NCI-H1092 (cell line): ENCODE measurements at places on chromosomes 13 and 19.
A peak's percentile ranks its signal among the peaks of the same experiment; 100 is the strongest.

- no peak for DNase-seq
These were observed at the start of gene RSPH6A for GRCh38 chr19:45814851-45815480. Gene RSPH6A, minus strand, starts transcription at chr19:45815308. Its CDS starts 132 bp downstream, at chr19:45815176.

- DNase-seq = no peak
These were observed 502.7 kb upstream of the HTR2A start for GRCh38 chr13:47399599-47399998.

- DNase-seq = no peak
These were observed 82.6 kb downstream of the TBC1D4 start for GRCh38 chr13:75399168-75399878.

DNA sequence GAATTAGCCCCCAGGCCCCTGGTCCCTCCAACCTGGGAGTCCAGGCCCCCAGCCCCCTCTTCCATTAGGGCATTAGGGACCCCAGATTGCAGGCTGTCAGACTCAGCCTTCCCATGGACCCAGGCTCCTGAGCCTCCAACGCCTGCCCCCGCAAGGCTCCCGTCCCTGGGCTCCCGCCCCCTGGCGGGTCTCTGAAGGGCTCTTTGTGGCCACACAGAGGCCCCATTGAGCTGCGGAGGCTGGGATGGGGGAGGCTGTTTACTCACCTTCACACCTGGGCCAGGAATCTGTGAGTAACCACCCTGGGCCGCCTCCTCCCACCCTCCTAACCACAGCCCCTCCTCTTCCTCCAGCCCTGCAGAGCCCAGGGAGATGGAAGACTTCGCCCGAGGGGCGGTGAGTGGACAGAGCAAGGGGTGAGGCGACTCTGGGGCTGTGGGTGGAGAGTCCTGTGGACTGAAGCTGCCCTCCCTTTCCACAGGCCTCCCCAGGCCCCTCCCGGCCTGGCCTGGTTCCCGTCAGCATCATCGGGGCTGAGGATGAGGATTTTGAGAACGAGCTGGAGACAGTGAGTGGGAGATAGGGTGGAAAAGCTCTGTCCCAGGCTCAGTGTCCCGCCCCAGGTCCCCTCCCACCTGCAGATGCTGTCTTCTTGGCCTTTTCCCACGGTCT is 4.9 kb downstream of the ARHGEF1 start:
- DNase-seq = no peak

DNA sequence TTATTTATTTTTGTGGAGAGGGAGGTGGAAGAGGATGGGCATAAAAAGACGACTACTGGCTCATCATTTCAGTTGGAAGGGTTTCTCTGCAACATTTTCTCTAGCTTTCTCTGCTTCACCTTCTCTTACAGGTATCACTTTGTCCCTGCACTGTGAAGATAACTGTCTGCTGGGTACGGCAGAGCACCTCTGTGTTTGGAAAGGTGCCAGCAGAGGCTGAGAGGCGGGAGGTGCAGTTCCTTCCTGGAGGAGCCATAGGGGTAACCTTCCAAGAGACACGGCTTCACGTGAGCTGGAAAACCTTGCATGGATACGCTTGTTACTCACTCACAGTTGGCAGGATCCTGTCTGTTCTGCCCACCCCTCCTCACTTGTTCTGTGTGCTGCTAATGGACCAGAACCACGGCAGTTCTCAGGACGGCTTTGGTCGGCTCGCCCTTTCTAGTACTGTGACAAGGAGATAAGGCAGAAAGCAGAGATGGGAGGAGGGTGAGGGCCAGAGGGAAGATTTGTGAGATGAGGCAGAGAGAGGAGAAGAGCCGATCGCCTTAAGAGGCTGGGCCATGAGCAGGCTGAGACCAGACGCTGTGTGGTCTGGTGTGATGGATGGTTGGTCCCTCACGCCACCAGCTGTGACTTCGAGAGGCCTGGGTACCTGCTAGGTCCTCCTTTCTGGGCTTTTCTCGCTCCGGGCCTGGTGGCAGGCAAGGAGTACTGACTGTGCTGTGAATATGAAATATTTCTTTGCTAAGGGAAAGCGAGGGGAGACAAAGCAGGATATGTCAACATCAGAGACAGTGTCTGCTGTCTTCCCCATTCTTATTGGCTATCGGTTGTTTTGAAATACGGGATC is 66.8 kb downstream of the MRPL57 start:
- peak; percentile 67 for DNase-seq

DNA sequence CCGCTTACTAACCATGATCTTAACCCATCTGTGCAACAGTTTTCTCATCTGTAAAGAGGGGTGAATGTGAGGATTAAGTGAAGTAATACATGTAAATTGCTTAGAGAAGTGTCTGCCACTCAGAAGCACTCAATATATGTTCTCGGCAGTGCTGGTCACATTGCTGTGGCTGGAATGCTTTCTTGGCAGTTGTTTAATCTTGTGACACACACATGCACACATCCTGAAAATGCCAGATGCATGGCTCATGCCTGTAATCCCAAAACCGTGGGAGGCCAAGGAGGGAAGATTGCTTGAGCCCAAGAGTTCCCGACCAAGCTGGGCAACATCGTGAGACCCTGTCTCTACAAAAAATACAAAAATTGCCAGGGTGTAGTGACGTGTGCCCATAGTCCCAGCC is 4.9 kb upstream of the DMKN start:
- DNase-seq = no peak

DNA sequence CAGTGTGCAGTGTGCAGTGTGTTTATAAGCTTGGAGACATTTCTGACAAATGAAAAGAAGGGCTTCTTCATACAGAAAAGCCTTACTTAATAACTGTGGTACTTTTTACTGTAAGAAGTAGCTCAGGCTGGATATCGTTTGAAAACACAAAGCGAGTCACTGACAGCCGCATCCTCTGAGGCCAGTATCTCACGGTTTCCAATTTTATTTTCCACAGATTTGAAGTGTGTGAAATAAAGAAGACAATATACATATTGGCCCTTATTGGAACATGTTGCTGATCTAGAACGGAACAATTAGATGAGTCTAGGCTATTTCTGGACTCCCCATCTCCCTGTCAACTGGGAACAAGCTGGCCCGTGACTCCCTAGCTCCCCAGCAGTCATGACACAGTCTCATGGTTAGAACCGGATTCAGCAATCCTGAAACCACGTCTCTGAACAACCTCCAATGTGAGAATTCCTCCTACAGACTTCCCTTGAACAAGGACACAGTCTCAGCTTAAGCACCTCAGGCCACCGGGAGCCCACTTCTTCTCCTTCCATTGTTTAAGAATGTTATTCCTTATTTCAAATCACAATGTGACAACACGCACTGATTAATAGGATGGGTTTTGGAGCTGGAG is 484.5 kb downstream of the COG6 start:
- no peak for DNase-seq

- DNase-seq = no peak
These were observed 373.7 kb downstream of the DNAJC15 start for GRCh38 chr13:43397111-43397510.

- no peak for DNase-seq
These were observed 11.7 kb downstream of the ZNF773 start for GRCh38 chr19:57511484-57511883.

DNA sequence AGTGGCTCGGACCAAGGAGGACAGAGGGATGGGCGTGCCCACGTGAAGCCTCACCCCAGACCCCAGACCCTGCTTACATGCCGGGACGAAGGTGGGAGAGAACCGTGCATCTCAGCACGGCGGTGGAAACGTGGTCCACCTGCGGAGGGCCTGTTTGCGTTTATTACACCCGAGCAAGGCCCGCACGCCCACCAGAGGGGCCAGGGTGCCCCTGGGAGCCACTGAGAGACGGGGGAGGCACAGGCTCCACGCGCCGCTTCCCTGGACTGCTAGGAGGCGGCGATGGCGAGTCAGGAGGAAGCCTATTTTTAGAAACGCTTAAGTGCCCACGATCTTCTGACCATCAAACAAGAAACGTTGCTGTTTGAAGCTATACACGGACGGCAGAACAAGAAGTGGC is 80.7 kb downstream of the ATP11A start:
- no peak for DNase-seq

- no peak for DNase-seq
These were observed 16.5 kb downstream of the SHANK1 start for GRCh38 chr19:50702871-50703829.

- no peak for DNase-seq
These were observed 7.7 kb downstream of the NDUFB7 start for GRCh38 chr19:14563989-14564651.

DNA sequence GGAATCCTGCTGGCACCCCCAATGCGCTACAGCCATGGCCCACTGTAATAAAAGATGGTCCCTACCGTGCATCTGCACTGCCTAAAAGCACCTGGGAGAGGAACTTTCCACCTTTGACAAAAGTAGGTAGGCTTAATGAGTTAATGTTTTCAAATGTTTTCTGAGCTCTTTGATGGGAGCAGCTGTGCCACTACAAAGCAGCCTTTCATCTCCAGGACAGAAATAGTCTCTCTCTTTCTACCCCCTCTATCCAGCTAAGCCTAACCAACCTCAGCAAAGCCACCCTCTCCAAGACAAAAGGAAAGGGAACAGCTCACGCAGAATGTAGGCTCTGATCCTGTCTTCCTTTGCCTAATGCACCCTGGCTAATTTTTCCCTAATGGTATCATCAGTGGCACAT is 560.2 kb downstream of the UQCRFS1 start:
- no peak for DNase-seq
